ENCODE measurements at places on chromosomes 16 and 17.
A peak's percentile ranks its signal among the peaks of the same experiment; 100 is the strongest.

DNA sequence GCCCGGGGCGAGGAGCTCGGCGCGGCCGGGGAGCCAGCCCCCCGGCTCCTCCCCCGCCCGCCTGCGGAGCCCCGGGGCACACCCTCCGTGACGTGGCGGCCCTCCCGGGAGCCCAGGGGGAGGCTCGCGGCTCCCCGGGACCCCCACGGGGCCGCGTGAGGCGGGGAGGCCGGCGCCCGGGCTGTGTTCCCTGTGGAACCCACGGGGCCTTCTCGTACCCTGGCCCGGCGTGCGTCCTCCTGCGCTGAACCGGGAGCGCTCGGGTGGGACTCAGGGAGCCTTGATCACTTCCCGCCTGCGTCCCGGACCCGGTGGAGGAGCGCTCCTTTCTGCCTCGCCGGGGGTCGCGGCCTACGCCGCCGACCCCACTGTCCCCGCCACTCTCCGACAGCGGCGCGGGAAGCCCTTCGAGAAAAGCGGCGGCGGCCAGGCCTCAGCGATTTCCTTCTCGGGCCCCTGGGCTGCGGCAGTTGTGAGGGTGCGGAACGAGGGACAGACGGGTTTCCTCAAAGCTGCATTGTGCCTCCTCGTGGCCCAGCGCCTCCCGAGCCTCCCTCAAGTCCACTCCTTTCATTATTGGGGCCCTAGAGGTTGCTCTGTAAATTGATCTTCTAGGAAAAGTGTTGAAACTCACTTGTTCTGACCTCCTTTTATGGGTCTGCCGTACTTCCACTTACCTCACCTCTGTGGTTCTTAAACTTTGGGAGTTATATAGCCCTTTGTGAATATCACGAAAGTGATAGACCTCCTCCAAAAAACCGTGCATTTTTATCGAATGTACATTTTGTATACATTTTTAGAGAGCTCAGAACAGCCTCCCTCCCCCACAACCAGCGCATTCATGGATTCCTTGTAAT is 597 bp downstream of the LIG3 start:
- DNase-seq: peak; percentile 58

DNA sequence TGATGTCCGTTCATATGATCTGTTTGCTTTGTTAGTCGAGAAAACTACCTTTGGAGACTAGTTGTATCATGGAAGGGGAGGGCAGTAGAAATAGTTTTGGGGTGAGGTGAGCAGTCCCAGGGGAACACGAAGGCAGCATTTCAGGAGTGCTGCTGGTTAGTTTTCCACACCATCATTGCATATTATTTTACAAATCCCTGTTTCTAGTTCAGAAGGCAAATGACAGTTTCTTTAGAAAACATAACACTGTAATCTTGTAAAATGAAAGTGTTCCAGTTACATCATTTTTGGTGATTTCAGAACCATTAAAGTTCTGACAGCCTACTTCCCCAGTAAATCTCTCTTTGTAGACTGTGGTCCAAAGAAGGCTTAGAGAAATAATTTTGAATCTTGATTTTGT is 25.4 kb downstream of the BANP start:
- DNase-seq: no peak

- no peak for DNase-seq
Observed at GRCh38 chr17:40813804-40814203, 8.6 kb downstream of the KRT10 start.

- DNase-seq: no peak
Observed at GRCh38 chr16:89042711-89043551, 50.7 kb upstream of the ACSF3 start.

DNA sequence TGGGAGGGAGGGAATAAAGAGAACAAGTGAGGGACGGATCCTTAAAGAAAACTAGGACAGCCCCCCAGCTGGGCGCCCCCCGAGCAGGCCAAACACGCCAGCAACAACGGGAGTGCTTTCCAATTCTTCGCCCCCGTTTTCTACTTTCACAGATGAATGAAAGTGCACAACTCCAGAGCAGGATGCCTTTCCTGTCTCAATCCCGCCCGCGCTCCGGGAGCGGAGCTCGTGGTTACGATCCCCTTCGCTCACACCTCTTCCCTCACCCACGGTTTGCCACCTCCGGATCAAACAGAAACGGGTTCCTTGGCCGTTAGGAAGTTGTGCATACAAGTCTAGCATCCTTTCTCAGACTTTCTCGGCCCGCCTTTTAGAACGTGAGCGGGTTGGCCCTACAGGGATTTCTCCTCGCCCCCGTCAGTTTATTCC is 680 bp downstream of the SKA2 start:
- DNase-seq: no peak

- no peak for DNase-seq
Observed at GRCh38 chr16:14958323-14958600, 16.6 kb upstream of the PDXDC1 start.

- no peak for DNase-seq
Observed at GRCh38 chr16:11270602-11271162, 1.6 kb upstream of the TNP2 start.

DNA sequence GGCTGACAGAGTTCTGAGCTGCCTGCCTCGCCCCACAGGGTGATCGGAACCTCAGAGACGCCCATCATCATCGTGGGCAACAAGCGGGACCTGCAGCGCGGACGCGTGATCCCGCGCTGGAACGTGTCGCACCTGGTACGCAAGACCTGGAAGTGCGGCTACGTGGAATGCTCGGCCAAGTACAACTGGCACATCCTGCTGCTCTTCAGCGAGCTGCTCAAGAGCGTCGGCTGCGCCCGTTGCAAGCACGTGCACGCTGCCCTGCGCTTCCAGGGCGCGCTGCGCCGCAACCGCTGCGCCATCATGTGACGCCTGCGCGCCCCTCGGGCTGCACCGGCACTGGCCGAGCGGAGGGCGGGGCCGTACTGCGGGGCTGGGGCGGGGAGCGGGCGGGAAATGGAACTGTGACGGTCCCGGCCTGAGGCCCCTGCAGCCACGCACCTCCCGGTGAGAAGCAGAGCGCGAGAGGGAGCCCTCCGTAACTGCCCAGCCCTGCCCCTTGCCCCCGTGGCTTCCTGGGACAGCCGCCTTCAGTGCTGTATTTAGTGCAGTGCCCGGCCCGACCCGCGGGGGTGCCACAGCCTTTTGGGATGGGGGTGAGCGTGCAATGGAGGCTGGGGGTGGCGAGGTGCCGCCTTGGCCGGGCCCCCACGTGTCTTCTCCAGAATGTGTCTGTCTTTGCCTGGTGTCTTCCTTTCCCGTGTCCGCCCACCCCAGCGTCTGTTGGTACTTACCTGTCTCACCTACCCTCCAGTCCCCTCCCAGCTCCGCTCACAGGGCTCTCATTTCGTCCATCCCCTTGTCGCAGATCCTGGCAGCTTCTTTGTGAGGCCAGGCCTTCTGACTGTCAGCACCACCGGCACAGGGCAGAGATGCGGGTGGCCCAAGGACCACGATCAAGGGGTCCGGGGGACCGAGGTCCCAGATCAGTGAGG is 9.8 kb downstream of the RASL10B start:
- no peak for DNase-seq

All from AG09319 (cell line).